Right ventricle myocardium superior (tissue), 1 donor: ENCODE measurements at places on chromosomes 1 and 21. TPM values are rescaled to one million over a fixed set of nuclear protein-coding genes. Genes with fewer than 3 reads are reported as not detected.

FAM167B gene
- total RNA-seq: 8.1 TPM

CELA2A gene
- not detected for total RNA-seq

IFNLR1 gene
- total RNA-seq: 2.8 TPM

HRNR gene
- total RNA-seq: not detected

TFF3 gene
- total RNA-seq: 1.00 TPM

DSCAM gene
- total RNA-seq: not detected

FTCD gene
- 1.9 TPM for total RNA-seq

DYNLT5 gene
- total RNA-seq: 4.6 TPM

CREB3L4 gene
- total RNA-seq: 4.1 TPM

RGSL1 gene
- not detected for total RNA-seq

GRCh38 chr21:31618696-31619430 is 40.6 kb upstream of the SOD1 start:
- DNase-seq: no peak

DNA sequence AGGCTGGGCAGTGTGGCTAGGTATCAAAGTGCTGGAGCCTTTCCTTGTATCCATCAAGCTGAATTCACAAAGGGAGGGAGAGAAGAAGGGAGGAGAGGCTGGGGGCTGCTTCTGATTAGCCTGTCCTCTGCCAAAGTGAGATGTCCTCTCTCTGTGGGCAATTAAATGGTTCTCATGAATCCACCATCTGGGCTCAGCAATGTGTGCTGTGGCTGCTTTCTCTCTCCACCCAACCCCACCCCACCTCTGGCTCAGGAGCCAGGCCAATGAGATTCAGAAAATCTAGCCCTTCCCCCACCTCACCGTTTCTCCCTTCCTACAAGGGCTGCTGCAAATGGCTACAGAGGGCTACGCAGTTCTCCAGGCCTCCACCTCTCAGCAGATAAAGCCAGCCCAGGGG is 154.6 kb downstream of the TENT5C start:
- no peak for DNase-seq

DNA sequence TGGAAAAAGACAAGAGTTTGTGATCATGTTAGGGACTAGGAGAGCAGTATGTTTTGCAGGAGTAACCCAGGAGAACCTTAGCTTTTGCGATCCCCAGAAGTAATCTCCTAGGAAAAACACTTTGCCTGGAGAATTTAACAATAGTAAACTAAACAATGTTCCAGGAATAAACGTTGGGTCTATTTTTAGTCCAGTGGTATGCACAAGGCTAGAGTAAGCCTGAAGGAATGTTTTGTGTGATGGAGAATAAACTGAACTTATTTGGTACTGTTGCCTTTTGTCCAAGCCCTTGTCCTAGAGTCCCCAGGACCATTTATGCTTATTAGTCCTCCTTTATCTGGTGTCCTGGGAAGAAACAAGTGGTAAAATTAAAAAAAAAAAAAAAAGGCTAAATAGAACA is 28.7 kb upstream of the RGS5 start:
- no peak for DNase-seq

- no peak for DNase-seq
Observed at GRCh38 chr1:219085988-219086387, 87.7 kb upstream of the LYPLAL1 start.

DNA sequence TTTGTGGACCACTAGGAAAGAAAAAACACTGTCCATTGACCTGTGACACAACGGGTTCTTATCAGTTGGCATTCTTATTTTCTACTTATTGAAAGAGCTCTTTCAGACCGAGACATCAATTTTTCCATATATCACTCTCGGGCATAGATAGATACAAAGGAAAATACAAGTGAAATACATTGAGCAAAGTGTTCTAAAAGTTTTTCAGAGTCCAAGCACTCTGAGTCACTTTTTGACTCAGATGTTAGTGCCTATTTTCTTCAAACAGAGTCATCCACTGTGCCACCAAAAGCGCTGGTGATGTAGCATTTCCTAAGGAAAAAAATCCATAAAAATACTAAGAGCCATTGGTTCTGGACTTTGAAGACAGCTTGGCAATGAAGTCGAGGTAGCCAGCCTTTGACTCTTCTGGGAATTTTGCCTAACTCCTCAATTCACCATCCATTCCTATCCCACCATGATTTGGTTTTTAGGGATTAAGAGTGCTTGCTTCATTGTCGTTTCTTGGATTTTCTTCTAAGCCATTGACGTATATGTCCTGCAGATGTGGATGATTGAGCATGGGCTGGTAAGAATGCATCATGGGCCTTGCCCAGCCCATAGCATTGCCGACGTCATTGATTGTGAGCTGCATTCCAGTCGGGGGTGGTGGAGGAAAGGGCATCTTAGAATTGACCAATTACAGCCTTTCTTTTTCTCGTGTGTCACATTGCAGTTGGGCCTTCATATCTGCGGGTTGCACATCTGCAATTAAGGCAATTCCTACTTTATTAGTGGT is 10.6 kb downstream of the GALNT2 start:
- DNase-seq: no peak

- no peak for DNase-seq
Observed at GRCh38 chr1:43557744-43558245, 27.1 kb downstream of the PTPRF start.

DNA sequence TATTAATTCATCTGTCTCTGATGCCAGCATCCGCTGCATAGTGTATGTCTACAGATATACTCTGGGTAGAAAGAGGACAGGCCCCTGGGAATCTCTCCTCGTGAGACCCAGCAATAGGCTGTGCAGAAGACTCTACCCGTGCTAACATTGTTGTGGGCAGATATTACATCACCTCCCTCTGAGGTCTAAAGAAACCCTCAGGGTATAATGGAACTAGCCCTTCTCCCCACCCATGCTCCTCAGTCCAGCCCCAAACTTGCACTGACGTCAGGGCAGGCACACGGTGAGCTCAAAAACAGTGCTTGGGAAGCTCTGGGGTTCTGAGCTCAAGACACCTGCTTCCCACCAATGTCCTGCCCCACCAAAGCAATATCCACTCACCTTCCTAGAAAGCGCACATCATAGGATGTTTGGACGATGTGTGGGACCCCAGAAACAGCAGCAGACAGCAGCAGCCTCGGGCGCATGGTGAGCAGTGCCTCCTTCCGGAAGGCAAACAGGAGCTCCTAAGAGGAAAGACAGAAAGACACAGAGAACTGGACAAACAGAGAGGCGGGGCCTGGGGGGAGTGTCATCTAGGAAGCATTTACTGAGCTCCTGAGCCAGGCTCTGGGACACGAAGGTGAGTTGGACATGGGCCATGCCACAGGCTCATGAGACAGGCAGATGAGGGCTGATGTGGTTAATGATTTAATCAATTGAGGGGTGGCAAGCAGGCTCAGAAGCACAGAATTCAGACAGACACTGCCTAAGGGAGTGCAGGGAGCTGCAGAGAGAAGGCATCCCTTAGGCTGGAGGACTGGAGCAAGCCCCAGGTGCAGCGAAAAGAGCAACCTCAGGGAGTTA is 4.8 kb downstream of the OVGP1 start:
- no peak for DNase-seq

GRCh38 chr1:1196431-1197187 is 9.8 kb downstream of the TNFRSF18 start:
- peak; percentile 30 for DNase-seq

DNA sequence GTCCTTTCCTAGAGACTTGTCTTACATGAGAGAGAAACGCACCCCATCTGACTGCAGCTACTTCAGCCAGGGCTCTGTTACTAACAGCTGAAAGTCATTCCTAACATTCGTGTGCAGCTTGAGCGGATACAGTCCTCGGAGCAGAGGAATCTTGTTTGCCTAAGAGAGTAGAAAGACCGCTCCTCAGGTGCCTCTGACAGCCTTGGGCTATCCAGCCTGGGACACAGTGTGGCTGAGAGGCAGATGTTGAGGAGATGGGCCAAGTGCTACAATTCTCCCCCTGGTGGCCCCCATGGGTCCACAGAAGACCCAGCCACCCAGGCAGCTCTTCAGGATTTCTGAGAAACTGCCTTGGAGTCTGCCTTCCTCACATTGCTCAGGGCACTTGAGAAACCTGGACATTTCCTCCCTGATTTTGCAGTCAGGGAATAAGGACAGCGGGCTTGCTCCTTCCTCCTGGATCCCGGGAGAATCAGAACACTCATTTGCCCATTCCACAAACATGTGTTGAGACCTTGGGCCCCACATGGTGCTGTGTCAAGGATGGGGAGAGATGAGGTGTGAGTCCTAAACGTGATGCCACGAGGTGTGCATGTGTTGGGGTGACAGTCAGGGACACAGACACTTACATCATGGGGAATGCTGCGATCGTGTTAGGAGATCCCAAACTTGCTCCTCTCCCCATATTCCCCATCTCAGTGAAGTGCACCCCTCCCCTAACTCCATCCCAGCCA is 13.1 kb downstream of the TRIM62 start:
- no peak for DNase-seq

- DNase-seq: no peak
Observed at GRCh38 chr1:112312315-112312714, 83.7 kb upstream of the CTTNBP2NL start.

DNA sequence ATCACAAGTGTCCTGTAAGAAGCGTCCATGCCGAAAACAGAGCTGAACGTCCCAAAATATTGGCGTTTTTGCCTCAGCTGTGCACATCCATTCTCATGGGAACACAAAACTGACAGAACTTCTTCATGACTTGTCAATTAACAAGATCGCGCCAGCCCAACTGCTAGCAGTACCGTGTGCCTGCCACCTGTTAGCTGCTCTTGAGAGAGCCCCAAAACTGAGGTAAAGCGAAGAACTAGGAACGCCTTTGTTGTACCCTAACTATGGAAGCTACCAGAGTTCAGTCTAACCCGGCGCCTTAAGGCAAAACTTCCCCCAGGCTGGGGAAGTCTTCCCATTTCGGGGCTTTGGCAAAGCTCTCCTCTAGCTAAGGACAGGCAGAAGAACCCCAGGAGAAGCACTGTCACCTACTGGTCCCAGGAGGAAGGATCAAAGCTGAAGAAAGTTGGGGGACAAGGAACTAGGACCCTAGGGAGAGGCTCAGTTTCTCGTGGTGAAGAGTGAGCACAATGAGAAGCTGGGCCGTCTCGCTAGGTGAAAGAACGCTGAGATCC is 719 bp downstream of the EYA3 start:
- DNase-seq: no peak

GRCh38 chr1:151176514-151177045 is 799 bp upstream of the TMOD4 start:
- DNase-seq: no peak

- no peak for DNase-seq
Observed at GRCh38 chr1:84888753-84889152, 4.3 kb downstream of the LPAR3 start.

DNA sequence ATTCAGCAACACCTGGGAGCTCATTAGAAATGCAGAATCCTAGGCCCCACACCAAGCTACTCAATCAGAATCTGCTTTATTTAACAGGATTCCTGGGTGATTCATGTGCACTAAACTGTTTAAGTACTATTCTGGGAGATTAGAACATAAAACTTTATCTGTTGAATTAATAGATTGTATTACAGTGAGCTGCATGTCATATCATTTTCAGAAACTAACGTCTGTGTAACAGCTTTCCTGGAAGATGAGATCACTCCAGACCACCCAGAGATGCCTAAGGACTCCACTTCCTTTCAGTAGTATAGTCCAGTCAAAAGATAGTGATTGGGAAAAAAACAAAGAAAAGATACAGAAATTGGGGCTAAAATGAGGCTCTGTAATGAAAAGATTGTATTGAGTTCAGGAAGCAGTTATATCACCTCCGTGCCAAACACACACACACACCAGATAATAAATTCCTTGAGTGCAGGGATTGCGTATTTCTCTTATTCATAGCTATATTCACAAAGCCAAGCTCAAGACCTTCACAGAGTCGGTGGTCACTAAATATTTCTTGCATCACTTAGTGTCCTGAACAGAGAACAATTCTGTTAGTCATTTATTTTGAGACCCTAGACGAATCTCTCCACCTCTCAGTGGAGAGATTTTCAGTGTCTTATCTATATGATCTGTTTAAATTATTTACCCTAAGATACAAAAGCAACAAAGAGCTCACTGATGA is 178.2 kb downstream of the DSCAM start:
- no peak for DNase-seq

- DNase-seq: no peak
Observed at GRCh38 chr1:162892906-162893611, 32.1 kb upstream of the CCDC190 start.

DNA sequence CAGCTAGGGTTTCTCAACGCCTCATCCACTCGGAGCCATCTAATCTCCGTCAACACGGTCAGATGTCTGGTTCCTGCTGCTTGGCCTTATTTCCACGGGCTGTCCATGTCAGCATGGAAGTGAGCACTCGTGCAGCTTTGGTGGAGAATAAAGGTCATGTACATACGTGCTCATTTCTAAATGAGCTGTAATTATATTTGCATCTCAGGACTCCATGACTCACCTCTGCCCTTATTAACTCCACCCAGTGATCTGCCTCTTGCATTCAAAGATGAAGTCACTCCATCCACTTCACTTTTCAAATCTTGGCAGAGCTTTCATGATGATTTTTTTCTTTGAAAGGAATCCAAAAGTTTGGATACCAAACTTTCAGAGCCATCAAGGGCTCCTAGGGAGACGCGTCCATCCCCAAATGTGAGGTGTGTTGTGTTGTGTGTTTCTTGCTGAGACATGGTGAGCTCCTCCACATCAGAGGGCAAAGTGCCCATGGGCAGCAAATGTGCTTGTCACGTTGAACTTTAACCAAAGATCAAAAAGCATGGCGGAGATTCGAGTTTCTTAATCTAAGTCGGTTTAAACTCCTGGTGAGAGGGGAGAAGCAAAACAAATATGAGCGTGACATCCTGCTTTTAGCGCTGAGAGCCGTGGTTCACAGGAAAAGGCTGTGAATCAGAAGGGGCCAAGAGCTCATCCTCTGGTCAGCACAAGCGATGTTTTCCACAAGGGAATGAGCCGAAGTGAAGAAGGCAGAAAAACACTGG is 68.6 kb upstream of the ERRFI1 start:
- DNase-seq: no peak

- DNase-seq: no peak
Observed at GRCh38 chr1:181049378-181049777, 15.6 kb downstream of the MR1 start.

DNA sequence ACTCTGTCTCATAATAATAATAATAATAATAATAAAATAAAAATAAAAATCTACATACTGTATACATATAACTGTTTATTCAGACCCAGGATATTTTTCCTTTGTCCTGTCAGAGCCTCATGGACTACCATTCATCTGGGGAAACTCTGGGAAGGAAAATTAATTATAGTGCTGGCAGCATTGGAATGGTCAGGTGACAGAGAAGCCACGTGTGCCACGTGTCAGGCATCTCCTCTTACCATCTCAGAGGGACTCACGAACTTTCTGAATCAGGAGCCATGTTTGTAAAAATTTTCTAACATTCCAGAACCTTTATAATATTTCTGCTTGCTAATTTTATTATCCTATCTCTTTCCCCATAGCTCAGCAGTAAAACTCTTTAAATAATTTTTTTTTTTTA is 97.8 kb upstream of the HNRNPU start:
- no peak for DNase-seq

- no peak for DNase-seq
Observed at GRCh38 chr1:81733480-81733879, 67.3 kb upstream of the ADGRL2 start.

GRCh38 chr1:25028907-25029599 is 99.0 kb upstream of the RUNX3 start:
- DNase-seq: no peak

- DNase-seq: no peak
Observed at GRCh38 chr21:45255381-45256020, 32.2 kb downstream of the POFUT2 start.
